ENCODE measurements at places on chromosomes 11 and 22.

DNA sequence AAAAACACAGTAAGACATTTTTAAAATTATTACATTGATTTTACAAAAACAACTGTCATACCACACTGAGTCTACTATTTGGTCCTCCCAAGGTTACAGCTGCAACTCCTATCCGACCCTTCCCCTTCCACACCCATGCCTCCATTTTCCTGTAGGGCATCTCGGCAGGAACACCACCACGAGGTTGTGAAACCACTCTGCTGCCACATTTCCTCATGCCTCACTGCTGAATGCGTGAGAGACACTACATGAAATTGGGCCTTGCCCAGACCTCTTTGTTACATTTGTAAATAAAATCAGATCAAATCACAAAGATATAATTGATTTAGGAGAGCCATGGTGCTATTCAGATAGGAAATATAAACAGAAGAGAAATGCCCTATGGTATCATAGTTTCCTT, 2.0 kb downstream of the ARHGAP32 start:
- DNase-seq = no peak

DNA sequence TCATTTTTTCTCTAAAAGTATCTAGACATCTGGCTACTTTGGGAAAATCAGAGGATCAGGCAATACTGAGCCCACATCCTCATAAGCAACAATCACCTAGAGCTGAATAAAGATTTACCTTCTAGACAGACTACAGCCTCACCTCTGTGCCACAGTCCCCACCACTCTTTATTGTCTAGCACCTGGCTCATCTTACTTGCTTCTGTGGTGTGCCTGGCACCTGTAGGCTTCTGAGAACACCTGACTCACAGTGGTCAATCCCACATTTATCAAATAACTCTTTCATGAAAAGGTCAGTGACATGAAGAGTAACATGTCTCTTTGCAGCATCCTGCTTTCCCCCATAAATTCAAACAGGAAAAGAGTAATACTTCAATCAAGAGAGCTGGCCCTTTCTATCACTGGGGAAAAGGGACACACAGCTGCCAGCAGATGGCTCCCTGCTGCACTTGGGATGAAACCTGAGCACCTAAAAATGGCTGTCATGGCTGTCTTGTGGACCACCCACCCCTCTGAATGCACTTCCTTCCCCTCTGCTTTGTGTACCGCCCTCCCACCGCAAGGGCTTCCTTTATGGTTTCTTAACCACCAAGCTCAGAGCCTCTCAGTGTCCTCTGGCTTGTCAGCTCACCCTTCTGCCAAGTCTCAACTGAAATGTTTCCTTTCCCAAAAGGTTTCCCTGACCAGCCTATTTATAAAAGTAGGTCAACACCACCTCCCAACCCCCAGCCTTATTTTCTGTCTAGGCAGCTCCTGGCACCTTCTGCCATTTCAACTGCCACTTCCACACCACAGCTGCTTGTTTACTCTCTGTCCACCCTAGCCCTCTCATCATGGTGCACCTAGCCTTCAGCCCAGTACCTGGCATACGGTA, 9.3 kb downstream of the TFIP11 start:
- peak; percentile 34 for DNase-seq

GRCh38 chr11:8020244-8020597, 33.1 kb downstream of the EIF3F start:
- no peak for DNase-seq

DNA sequence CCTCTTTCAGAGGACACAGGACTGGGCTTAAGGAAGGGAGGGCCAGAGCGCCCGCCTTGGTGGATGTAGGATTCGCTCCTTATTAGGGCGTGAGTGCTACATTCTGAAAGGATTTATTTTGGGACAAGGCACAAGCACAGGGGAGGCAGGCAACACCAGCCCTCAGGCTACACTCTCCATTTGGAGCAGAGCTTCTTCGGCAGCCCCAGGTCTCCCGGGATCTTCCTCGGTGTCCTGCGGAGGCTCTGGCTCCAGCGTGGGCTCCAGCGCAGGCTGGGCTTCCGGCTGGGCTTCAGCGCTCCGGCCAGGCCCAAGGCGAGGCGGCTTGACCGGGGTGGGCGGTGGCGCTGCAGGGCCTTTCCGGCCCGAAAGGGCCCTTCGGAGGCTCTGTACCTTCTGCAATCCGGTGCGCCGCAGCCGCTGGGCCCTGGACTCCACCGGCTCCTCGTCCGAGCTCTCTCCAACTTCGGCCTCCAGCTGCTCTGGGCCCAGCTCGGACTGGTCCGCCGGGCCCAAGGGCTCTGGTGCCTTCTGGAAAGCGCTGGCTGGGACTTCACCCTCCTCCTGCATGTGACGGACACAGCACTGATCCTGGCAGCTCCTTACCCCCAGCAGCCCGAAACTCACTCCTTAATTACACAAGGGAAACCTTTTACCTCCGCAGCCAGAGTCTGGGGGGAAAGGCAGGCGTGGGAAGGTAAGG, 1.1 kb downstream of the CAVIN3 start:
- no peak for DNase-seq

DNA sequence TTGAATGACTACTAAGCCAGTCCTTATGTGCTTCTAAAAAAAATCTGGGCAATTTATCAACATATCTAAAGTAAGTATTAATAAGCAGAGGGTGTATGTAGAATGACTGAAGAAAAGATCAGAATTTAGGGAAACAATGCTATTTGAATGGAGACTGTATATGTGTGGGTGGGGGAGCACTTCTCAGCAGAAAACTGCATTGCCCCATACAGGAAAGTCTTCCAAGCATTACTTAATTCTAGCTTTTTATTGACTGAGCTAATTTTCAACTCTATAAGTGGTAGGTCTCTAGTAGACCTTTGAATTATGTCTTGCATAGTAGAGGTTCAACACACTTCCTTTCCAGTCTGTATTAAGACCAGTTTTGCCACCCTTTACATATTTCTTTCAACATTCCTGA, 41.7 kb downstream of the CASP12 start:
- no peak for DNase-seq

DNA sequence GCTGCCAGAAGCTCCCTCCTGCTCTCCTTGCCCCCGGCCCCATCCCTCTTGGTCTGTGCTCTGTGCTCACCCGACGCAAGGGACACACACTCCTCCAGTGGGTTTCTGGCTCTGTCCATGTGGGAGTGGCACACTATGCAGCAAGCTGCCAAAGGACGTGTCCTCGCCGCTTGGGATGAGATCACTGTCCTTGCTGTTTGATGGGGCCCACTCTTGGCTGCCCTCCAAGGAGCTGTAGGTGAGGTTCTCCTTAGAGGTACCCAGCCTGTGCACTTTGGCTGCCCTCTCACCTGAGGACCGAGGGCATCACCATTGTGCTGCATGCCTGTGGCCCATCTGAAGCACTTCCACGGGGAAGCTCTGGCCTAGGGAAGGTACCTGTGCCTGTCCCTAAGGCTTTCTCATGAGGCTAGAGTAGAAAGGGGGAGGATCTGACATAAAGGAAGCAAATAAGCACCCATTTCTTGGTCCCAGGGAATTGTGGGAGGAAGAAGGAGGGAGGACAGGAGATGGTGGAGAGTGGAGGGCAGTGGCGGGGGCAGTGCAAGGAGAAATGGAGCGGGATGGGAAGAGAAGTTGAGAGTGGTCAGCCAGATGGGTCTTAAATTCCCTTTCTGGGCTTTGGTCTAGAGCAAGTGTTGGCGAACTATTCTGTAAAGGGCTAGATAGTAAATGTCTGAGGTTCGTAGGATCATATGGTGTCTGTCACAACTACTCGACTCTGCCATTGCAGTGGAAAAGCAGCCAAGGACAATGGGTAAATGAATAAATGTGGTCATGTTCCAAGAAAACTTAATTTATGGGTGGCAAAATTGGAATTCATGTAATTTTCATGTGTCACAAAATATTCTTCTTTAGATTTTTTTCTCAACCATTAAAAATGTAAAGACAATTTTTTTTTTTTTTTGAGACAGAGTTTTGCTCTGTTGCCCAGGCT, 47.0 kb upstream of the AMPD3 start:
- DNase-seq = no peak

DNA sequence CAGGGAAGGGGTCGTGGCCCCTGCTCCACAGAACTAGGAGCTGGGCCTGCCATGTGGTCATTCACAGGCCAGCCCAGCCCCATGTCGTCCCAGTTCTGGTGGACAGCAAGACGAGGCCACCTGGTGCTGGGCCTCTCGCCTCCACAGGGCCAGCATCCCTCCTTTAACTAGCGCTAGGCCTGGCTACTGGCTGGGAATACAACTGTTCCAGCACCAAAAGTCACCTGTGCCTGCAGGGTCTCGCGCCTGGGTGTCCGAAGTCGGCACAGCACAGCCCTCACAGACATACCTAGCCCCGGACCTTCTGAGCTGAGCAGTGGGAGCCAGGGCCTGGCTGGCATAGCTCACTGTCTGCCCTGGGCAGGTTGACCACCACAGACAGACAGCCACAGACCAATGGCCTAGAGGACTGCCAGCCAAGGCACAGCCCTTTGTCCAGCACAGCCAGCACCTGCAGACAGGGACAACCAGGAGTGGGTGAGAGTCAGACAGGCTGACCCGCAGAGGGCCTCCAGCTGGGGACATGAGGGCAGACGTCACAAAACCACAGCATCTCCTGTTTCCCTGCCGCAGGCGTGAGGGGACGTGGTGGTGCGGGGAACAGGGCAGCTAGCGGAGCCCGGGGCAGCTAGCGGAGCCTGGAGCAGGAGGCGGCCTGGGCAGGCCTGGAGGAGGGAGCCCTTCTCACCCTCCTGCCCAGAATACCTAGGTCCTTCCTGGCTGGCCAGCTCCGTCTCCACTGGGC, 27.2 kb upstream of the TH start:
- DNase-seq = no peak

DNA sequence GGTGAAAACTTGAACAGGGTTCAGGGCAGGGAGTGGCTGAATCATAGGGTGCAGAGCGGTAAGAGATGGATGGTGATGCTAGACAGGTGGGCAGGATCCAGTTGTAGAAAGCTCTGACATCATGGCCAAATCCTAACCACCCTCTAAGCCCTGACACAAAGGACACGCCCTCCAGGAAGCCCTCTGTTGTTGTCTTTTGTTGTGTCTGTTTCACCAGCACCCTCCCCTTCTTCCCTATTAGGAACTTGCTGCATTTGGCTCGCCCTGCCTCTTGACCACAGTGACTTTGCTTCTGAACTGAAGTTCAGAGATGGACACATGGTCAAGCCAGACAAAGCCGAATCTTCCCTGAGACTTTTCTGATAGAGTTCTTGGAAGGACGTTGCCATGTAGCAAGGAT, 14.2 kb upstream of the APOL6 start:
- DNase-seq = no peak

- DNase-seq = no peak
These were observed 117.8 kb downstream of the TEAD1 start for GRCh38 chr11:12792018-12792417.

- no peak for DNase-seq
These were observed 95.8 kb downstream of the TP53I11 start for GRCh38 chr11:44854741-44855492.

DNA sequence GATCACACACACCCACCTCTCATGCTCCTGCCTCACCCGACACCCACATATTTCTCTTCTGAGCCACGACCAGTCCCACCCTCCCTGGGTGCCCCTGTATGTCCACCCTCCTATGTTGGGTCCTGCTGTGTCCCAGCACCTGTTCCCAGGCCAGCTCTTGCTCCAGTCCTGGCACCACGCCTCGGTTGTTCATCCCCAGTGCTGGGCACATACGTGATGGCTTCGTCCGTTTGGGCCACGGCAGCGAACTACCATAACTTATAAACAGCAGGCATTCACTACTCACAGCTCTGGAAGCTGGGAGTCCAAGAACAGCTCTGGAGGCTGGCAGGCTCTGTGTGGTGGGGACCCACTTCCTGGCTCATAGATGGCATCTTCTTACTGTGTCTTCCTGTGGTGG, 116.9 kb downstream of the BRD1 start:
- no peak for DNase-seq

- no peak for DNase-seq
These were observed 1.3 kb upstream of the NDUFV1 start for GRCh38 chr11:67605231-67606011.

GRCh38 chr11:81070948-81071347, 1630.1 kb upstream of the TENM4 start:
- DNase-seq = no peak

DNA sequence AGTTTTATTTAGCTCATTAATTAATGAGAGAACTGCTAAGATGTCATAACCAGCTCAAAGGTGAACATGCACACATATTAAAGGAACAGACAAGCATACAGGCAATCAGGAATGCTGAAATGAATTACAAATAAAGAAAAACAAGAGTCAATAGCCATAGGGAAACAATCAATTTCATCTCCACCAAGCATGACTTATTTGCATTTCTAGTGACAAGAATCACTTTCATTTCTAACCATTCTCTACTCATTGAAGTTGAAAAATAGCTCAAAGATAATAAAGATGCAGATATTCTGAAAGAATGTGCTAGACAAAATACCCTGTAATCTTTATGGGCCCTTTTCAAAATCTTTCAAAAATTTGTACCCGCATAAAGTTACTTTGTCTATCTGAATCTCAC, 23.2 kb downstream of the ISX start:
- DNase-seq = no peak

- DNase-seq = no peak
These were observed 11.3 kb upstream of the TCF20 start for GRCh38 chr22:42281706-42282251.

DNA sequence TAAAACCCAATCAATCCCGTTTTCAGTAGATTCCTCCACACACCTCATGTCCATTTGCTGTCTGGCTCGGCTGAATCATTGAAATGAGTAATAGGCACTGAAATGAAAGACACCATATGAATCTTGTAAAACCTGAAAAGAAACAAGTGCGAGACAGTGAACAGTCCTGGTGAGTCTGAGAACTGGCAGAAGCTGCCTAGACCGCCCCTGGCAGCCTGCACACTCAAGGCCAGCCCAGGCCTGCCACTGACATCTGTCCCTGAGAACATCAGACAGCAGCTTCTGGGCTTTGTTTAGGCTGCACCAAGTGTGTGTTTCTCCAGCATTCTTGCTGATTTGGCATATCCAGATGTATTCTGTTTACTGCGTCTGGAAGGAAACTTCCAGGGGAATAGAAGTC, 44.8 kb downstream of the ENDOD1 start:
- no peak for DNase-seq

- DNase-seq = no peak
These were observed 47.6 kb upstream of the THY1 start for GRCh38 chr11:119470317-119471291.

- DNase-seq = no peak
These were observed 142.3 kb upstream of the TBCEL start for GRCh38 chr11:120881596-120881995.

DNA sequence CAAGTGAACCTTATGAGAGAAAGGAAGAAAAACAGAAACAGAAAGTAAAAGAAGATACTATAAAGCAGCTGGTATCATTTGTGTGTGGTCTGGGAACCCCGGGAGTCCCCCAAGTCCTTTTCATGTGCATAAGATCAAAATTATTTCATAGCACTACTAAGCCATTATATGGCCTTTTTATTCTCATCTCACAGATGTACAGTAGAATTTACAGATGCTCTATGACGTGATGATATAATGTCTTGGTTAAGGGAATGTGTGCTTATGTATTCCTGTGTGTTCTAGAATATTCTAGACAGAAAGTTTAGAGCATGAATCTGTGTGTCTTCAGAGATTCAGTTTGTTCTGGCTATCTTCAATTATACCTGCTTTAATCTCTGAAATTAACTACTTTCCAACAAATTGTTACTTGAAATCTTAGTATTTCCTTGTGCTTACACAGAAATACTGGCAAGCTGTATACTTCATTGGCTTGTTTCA, 8.6 kb upstream of the TPP1 start:
- DNase-seq = no peak

All from stimulated activated CD8-positive, alpha-beta memory T cell treated with anti-CD3 and anti-CD28 coated beads, Interleukin-4, amount 100 ng/mL, for 1 hour (primary cell).